Suppressor macrophage (primary cell): ENCODE measurements at places on chromosomes 6 and 20.

GRCh38 chr6:168415993-168416530 is 24.9 kb upstream of the SMOC2 start:
- DNase-seq: no peak

DNA sequence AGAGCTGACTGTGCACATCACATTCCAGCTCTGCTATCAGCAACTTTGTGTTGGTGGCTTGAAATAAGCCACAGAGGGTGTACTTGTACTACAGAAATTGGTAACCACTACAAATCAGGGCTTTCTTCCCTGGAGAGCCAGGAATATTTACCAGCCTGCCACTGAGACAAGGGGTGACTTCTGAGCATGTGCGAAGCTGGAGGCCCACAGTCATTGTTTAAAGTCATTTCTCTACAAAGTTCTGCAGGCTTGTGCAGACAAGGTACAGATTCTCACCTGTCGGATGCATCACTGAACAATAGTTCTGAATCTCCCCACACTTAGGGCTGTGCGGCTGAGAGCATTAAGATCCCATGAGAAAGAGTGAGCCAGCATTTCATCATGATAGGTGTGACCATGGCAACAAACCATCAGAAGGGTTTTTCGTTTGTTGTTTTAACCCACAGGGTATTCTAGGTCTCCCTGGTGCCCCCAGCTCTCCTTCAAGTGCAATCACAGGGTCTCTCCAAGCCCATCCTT is 292.8 kb downstream of the CDC5L start:
- no peak for DNase-seq

DNA sequence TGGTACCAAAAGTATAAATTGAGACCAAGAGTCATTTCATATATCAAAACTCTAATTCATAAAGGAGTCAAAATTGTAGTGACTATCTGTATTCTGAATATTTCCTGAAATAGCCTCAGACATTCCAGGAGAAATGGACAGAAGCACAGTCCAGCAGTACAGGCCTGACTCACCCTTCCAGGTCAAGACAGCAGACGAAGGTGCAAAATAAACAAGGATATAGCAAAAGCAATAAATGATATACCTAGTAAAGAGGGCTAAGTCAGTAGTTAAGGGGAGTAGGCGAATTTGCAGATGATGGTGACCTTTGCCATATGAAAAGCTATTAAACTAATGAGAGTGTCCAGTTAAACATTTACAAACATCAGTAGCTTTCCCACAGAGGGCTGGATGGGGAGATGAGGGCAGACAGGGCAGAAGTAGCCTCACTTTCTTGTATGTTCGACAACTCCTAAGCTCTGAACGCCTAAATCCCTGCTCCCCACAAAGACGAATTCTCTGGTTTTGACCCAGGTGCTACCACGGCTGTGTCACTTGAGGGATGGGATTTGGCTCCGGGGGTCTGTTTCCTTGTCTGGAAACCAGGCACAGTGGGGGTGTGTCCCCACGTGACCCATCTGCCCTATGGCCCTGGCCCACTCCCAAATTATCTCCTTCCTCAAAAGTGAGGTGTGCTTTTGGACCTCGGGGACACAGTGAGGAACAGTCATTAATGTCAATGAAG is 3.6 kb upstream of the SLC52A3 start:
- no peak for DNase-seq

GRCh38 chr6:155436981-155437749 is 18.5 kb downstream of the NOX3 start:
- DNase-seq: no peak

DNA sequence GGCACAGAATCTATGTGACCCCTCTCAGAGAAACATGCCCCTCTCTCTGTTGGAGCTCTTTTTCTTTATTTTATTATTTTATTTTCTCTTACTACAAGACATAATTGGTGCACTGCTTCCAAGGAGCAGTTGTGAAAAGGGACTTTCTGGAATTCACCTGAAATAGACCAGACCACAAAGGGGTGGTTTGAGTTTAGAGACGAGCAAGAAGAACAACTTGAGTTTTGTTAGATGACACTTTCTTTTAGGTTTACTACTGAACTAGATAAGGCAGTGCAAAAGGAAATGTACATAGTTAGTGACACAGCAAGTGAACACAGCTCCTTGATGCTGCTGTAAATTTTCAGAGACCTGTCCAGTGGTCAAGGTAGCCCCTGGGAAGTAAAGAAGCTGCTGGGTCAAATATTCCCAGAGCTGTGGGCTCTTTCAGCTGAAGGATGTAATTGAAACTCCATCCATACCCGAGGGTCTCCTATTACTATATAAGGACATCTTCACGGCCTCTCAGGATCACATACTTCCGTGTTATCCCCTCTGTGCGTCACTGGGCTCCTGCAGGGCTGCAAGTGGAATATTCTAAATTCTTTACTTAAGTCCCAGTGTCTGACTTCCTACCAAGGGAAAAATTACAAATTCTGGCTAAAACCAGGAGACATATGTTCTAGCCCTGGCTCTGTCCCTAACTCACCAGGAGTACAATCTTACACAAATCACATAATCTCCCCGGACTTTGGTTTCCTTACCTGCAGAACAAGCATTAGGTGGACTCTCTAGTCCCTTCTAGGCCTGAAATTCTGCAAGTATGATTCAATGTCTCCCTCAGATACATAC is 69.1 kb upstream of the ADTRP start:
- no peak for DNase-seq

GRCh38 chr20:24772667-24773066 is 176.4 kb upstream of the CST7 start:
- DNase-seq: no peak

- no peak for DNase-seq
These were observed 62.8 kb downstream of the SYNJ2 start for GRCh38 chr6:158044525-158044888.
